ENCODE measurements at places on chromosomes 12 and 14. TPM values are rescaled to one million over a fixed set of nuclear protein-coding genes. Genes with fewer than 3 reads are reported as not detected.

The KLRC3 gene
- not detected for polyA plus RNA-seq

The ASIC1 gene
- 0.76 TPM for polyA plus RNA-seq

The POTEG gene
- not detected for polyA plus RNA-seq

The GPR132 gene
- polyA plus RNA-seq, result 0.09 TPM

The PPM1H gene
- polyA plus RNA-seq, result 11.4 TPM

The PAH gene
- polyA plus RNA-seq, result 3.7 TPM

The IL22 gene
- polyA plus RNA-seq, result not detected

The KRT77 gene
- not detected for polyA plus RNA-seq

The TSPAN9 gene
- polyA plus RNA-seq, result 5.1 TPM

The NTS gene
- polyA plus RNA-seq, result 27.9 TPM

The KRT72 gene
- polyA plus RNA-seq, result not detected

The HHIPL1 gene
- polyA plus RNA-seq, result 1.9 TPM

All from GM23338 (cell line).